ENCODE measurements at places on chromosomes 11 and 22.

- DNase-seq: peak; percentile 73
Observed at GRCh38 chr11:65355013-65355775, 643 bp downstream of the TIGD3 start.

- no peak for DNase-seq
Observed at GRCh38 chr22:48494256-48494967, 1333.3 kb downstream of the BRD1 start.

GRCh38 chr11:35077709-35078469 is 61.1 kb upstream of the CD44 start:
- DNase-seq: no peak

GRCh38 chr22:39545386-39546365 is 13.1 kb upstream of the RPS19BP1 start:
- DNase-seq: peak; percentile 88

GRCh38 chr11:121965330-121965729 is 150.7 kb downstream of the BLID start:
- no peak for DNase-seq

- peak; percentile 79 for DNase-seq
Observed at GRCh38 chr11:95245038-95245437, 14.0 kb upstream of the SESN3 start.

DNA sequence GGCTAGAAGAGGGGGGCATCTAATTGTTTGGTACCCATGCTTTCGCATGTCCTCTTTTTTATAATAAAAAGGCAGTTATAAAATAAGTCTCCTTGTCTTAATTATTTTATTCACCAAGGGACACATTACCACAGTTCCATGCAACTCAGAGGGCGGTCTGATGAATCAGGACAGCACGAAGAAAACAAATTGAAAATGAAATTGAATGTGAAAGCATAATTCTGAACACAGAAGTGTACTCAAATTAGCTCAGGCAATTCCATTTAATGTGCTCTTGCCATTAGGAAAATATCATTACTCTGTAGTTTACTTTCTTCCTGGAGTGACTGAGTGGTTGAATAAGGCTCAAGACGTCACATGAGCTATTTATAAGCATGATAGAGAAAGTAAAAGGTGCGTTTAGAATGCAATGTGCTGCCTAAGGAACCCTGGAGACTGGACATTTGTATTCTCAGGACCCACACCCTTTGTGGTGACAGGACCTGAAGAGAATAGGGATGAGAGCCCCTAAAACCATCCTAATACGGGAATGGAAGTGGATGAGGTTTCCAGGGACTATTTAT is 59.6 kb downstream of the MTNR1B start:
- DNase-seq: no peak

DNA sequence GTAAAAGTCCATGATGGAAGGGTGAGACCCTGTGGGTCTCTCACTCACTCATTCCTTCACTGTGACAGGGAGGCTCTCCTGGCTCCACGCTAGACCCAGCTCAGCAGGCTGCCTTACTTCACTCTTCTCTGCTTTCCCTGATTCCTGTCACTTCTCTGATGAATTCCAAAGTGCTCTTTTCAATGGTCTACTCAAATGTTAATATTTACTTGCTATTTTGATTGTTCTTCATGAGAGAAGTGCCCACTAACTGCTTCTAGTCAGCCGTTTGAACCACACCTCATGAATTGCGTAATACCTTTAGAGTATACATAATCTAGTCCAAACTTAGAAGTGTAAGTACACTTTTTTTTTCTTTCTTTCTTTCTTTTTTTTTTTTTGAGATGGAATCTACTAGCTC is 1350.2 kb upstream of the RAG2 start:
- DNase-seq: no peak

DNA sequence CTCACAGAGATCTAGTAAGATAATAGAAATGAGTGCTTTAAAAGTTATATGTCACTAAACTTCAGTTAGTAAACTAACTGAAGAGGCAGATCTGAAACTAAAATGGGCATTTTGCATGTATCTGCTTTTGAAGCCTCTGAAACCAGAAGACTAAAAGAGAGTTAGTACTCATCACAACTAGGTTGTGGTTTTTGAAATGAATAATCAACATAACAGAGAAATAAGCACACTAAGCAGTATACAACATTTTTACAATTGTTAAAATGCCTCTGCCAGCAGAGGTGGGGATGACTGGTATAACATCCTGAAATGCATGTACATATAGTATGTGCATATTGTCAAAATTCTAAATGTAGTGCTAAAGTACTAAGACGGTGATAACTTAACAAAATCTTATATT is 564.5 kb downstream of the DLG2 start:
- no peak for DNase-seq

DNA sequence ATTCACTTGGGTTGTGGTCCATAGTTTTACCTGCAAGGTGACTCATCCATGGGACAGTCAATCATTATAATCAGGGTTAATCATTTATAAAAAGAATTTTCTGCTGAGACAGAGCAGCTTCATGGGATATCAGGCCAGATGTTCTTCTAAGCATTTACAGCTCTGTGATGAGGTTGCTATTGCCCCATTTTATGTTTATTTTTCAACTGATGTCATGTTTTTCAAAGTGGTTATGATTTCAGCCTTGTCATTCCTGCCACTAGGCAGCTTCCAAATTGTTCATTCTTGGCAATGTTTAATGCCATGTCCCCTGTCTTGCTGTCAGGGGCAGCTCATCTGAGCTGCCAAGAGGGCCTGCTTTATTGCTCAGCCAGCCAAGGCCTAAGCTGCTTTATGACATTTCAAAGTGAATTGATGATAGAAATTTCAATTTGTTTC is 35.9 kb upstream of the ZBED5 start:
- DNase-seq: no peak

DNA sequence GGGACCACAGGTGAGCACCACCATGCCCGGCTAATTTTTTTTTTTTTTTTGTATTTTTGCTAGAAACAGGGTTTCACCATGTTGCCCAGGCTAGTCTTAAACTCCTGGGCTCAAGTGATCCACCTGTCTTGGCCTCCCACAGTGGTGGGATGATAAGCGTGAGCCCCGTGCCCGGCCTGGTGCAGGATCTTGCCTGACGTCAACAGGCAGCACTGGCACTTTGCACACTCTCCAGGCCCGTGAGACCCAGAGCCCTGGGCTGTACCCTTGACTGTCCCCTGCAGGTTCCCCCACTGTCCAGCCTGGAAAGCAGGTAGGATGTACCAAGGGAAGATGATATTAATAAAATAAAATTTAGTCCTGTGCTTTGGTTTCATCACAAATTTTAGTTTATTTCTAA is 29.1 kb upstream of the PANX2 start:
- no peak for DNase-seq

- DNase-seq: peak; percentile 89
Observed at GRCh38 chr11:61281581-61282250, 13.4 kb downstream of the VWCE start.

DNA sequence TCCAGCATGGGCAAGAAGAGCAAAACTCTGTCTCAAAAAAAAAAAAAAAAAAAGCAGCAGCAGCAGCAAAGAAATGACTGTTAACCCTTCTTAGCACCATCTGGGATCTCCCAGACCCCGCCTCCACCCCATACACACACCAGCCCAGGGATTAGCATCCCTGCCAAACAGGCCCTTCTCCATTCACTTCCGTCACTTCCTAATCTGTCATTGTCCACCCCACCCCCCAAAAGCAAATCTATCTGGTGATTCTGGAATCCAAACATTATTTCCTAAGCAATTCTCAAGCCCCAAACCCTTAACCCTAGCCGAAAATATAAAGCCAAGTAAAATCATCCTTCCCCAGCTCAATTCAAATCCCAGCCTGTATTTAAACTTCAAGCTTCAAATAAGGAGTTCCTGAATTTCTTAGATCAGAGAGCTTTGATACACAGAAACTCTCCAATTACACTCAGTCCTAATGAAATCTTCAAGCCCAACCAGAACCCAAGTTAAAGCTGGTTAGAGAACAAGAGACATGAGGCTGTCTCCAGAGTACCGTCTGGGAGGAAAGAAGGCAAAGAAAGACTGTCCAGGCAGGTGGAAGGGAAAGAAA is 6.0 kb upstream of the AHNAK start:
- peak; percentile 53 for DNase-seq

All from neural progenitor cell (in vitro differentiated cells).